ENCODE measurements at places on chromosomes 2 and 18.

DNA sequence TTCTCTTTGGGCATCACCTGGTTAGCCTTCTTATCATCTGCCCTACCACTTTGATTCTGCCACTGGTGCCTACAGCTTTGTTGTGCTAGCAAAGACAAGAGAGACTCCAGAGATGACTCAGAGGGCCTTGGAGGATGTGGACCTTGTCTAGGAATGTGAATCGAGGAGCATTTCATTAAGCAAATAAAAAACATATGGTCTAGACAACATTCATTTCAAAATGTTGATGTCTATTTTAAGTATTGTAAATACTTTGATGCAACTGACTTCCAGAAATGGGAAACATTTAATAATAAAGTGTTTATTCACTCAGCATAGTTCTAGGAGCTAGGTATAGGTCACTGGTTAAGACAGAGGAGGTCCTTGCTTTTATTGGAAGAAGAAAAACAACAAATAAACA is 195.5 kb downstream of the CDCA7 start:
- DNase-seq: no peak

GRCh38 chr2:163123526-163123925 is 285.0 kb upstream of the KCNH7 start:
- DNase-seq: no peak

- peak; percentile 61 for DNase-seq
These were observed 29.1 kb downstream of the ARMC9 start for GRCh38 chr2:231227310-231228162.

DNA sequence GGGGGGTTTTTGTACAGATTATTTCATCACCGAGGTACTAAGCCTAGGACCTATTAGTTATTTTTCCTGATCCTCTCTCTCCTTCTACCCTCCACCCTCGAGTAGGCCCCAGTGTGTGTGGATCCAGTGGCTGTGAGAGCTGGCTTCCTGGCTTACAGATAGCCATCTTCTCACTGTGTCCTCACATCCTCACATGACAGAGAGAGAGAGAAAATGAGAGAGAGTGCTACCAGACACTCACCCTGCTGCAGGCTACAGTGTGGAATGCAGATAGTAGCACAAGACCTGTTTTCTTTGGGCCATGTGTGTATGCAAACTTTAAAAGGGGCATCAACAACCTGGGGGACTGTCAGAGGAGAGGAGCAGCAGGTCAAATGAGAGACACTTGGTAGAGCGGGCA is 9.5 kb downstream of the KCNK3 start:
- DNase-seq: no peak
